ENCODE measurements at places on chromosomes 7 and 10. TPM values are rescaled to one million over a fixed set of nuclear protein-coding genes. Genes with fewer than 3 reads are reported as not detected.

C10orf53 gene
- total RNA-seq, result not detected

FKBP14 gene
- 24.8 TPM for total RNA-seq

TMEM176A gene
- not detected for total RNA-seq

PITX3 gene
- total RNA-seq, result 0.16 TPM

TSPAN33 gene
- 33.2 TPM for total RNA-seq

PILRA gene
- 17.4 TPM for total RNA-seq

MYO3A gene
- total RNA-seq, result 33.9 TPM

KCNH2 gene
- 1.1 TPM for total RNA-seq

CFAP46 gene
- total RNA-seq, result 9.4 TPM

RAB19 gene
- total RNA-seq, result 3.6 TPM

GRID1 gene
- total RNA-seq, result 0.42 TPM

CACNB2 gene
- total RNA-seq, result 3.3 TPM

CFAP69 gene
- 2.4 TPM for total RNA-seq

All from endodermal cell (in vitro differentiated cells).